A549 treated with GW870086 at 1 μM for 4 hours (cell line): ENCODE measurements at places on chromosomes 1 and 21. TPM values are rescaled to one million over a fixed set of nuclear protein-coding genes. Genes with fewer than 3 reads are reported as not detected.

RIPPLY3 gene
- 0.18 to 0.60 TPM (median 0.38 TPM) in 5 replicates for total RNA-seq

ELK4 gene
- 6.0 to 7.2 TPM (median 6.4 TPM) in 5 replicates for total RNA-seq

SPRR2G gene
- total RNA-seq: not detected in 5 replicates

AIRE gene
- total RNA-seq: not detected in 5 replicates

RUNX3 gene
- total RNA-seq: 4.4 to 6.8 TPM (median 5.3 TPM) in 5 replicates

PODN gene
- total RNA-seq: not detected in 5 replicates

RORC gene
- 0.03 to 0.08 TPM (median 0.06 TPM) in 3 of 5 replicates, not detected in the others for total RNA-seq

SZT2 gene
- total RNA-seq: 4.9 to 7.5 TPM (median 6.9 TPM) in 5 replicates

CACNA1E gene
- total RNA-seq: 0.02 TPM in 1 of 5 replicates, not detected in the others

TRIM58 gene
- total RNA-seq: not detected in 5 replicates

TARBP1 gene
- 10.0 to 13.7 TPM (median 12.5 TPM) in 5 replicates for total RNA-seq

C8B gene
- not detected in 5 replicates for total RNA-seq

LAX1 gene
- total RNA-seq: not detected in 5 replicates

KRTAP13-2 gene
- total RNA-seq: not detected in 5 replicates

SLC25A34 gene
- total RNA-seq: 0.09 to 0.77 TPM (median 0.39 TPM) in 4 of 5 replicates, not detected in the other

NUF2 gene
- total RNA-seq: 21.9 to 29.9 TPM (median 27.0 TPM) in 5 replicates

TRIM17 gene
- total RNA-seq: not detected in 5 replicates

SELP gene
- total RNA-seq: not detected in 5 replicates

TFB2M gene
- 35.8 to 38.2 TPM (median 37.1 TPM) in 5 replicates for total RNA-seq

OR2M4 gene
- not detected in 5 replicates for total RNA-seq

PHACTR4 gene
- total RNA-seq: 22.7 to 26.0 TPM (median 23.4 TPM) in 5 replicates

YIPF1 gene
- 13.2 to 15.9 TPM (median 13.8 TPM) in 5 replicates for total RNA-seq

ADGRB2 gene
- total RNA-seq: 4.5 to 6.1 TPM (median 5.7 TPM) in 5 replicates

ZBTB37 gene
- 1.1 to 1.8 TPM (median 1.4 TPM) in 5 replicates for total RNA-seq

ARHGAP29 gene
- total RNA-seq: 11.0 to 16.5 TPM (median 15.2 TPM) in 5 replicates

LCE1B gene
- total RNA-seq: not detected in 5 replicates

PTAFR gene
- total RNA-seq: 0.09 to 0.27 TPM (median 0.23 TPM) in 5 replicates

VWA5B1 gene
- not detected in 5 replicates for total RNA-seq

HES3 gene
- total RNA-seq: not detected in 5 replicates

APH1A gene
- 124 to 143 TPM (median 139 TPM) in 5 replicates for total RNA-seq

KIF21B gene
- total RNA-seq: 1.4 to 2.7 TPM (median 2.2 TPM) in 5 replicates

C1orf105 gene
- 0.14 to 0.33 TPM (median 0.30 TPM) in 3 of 5 replicates, not detected in the others for total RNA-seq

TMIGD3 gene
- not detected in 5 replicates for total RNA-seq

DBT gene
- 3.3 to 4.0 TPM (median 3.7 TPM) in 5 replicates for total RNA-seq

PPIE gene
- total RNA-seq: 40.7 to 42.9 TPM (median 41.6 TPM) in 5 replicates

OR2T2 gene
- not detected in 5 replicates for total RNA-seq

GPR157 gene
- 3.2 to 9.0 TPM (median 6.9 TPM) in 5 replicates for total RNA-seq
